ENCODE measurements at places on chromosomes 12 and 14. TPM values are rescaled to one million over a fixed set of nuclear protein-coding genes. Genes with fewer than 3 reads are reported as not detected.

- DNase-seq = no peak
These were observed 24.0 kb downstream of the PLD4 start for GRCh38 chr14:104948736-104949031.

Gene LMO3
- total RNA-seq = 8.2 TPM

- no peak for DNase-seq
These were observed 196.2 kb downstream of the SLC38A4 start for GRCh38 chr12:46629331-46630229.

GRCh38 chr14:75579338-75579864, 981 bp downstream of the FLVCR2 start:
- DNase-seq = no peak

DNA sequence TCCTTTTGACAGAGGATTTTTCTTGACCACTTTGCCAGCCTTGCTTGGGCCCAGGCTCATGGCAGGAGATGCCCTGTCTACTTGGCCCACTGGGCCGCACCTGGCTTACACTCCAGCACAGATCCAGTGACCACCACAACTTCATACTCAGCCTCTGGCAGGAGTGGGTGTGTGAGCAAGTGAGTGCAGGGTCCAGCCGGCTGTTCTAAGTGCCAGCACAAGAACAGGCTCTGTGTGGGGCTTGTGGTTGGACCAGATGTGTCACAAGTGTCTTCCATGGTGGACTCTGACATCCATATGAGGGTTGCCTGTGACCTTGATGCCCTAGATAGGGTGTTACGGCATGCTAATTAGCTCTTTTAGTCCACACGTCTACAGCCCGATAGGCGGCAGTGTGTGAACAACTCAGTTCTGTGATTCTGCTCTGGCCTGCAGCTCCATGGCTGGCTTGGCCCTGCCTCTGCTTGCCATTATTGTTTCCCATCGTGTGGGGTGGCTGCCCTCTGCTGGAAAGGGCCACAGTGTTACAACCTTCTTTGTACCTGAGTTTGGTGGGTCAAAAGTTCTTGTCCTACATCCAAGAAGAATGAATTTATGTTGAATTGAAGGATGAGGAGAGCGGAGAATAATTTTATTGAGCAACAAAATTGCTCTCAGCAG, 1089.1 kb downstream of the SLC6A15 start:
- no peak for DNase-seq

Gene PLEKHD1
- 3.1 TPM for total RNA-seq

GRCh38 chr14:90692061-90692460, 124.2 kb downstream of the TTC7B start:
- no peak for DNase-seq

Gene TESPA1
- not detected for total RNA-seq

Gene SMAGP
- total RNA-seq = 31.6 TPM

- no peak for DNase-seq
These were observed 26.1 kb upstream of the ETV6 start for GRCh38 chr12:11623382-11623781.

DNA sequence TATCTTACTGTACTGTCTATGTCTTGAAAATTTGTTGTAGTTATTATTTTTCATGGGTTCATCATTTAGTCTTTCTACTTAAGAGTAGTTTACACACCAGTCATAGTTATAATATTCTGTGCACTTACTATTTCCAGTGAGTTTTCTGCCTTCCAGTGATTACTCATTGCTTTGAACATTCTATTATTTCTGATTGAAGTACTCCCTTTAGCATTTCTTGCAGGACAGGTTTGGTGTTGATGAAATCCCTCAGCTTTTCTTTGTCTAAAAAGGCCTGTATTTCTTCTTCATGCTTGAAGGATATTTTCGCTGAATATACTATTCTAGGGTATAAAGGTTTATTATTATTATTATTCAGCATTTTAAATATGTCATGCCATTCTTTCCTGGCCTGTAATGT, 66.8 kb downstream of the TSPAN8 start:
- no peak for DNase-seq

DNA sequence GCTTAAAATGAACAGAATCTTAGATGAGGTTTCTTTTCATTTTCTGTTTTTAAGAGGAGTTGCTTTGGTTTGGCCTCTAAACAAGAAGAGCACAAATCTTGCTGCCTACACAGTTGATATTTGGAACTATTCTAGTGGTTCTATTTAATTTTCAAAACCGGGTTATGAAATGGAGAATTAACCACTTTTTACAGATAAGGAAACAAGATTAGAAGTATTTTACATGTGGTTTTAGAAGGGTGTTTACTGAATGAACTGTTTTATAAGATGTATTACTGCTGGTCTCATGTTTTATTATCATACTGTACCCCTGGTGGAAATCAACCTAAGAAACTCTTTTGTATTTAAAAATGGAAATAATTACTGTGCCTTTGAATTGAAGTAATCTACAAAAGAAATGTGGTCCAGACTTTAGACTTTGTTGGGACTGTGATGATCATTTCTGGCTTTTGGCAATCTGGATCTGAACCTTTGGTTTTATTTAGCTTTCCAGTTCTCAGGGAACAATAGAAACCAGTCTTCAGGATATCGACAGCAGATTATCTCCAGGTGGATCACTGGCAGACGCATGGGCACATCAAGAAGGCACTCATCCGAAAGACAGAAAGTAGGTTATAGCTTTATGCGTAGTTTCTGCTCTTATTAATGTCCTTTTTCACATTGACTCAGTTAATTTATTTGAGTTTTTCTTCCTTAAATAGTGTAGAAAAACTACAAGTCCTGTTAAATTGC, 43.2 kb downstream of the TBK1 start:
- DNase-seq = no peak

Gene A2M
- total RNA-seq = 51.6 TPM

DNA sequence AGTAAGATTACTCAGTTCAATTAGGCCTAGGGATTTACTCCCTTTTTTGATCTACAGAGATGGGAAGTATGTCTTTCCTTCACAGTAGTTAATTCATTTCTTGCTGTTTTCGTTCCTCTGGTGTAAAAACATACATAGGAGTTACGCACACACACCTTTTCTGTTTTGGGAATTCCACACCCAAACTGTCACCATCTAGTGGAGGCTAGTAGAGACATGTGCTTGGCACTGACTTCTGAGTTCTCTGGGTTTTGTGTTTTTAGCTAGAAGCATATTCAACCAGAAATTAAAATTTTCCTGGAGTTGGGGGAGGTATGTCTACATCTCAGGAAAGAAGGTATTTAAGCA, 1.4 kb downstream of the SUSD6 start:
- DNase-seq = no peak

DNA sequence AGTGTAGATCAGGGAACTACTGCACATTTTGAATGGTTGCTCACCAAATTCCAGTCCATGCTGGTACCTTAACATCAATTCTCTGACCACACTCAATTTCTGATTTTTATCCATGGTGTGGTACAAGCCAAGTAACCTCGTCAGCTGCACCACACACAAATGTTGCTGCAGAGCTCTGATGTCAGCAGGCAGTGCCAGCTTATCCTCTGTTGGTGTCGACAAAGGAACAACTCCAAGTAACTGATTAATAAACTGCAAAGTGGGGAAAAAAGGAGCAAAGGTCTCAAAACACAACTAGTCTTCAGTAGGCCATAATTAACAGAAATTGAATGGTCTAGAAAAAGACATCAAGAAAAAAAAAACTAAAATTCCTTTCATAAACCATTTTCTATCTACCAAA, 47.4 kb downstream of the NAA25 start:
- DNase-seq = no peak

- no peak for DNase-seq
These were observed 64.2 kb downstream of the ELK3 start for GRCh38 chr12:96258104-96258961.

Gene TPPP2
- not detected for total RNA-seq

- no peak for DNase-seq
These were observed 37.2 kb downstream of the ATF7IP start for GRCh38 chr12:14402697-14403096.

- no peak for DNase-seq
These were observed 12.4 kb upstream of the KCNK13 start for GRCh38 chr14:90049390-90049789.

GRCh38 chr12:5197656-5198055, 154.0 kb downstream of the KCNA5 start:
- no peak for DNase-seq

GRCh38 chr12:78726854-78727253, 137.7 kb upstream of the SYT1 start:
- no peak for DNase-seq

- no peak for DNase-seq
These were observed 22.5 kb upstream of the NKX2-8 start for GRCh38 chr14:36604757-36605505.

DNA sequence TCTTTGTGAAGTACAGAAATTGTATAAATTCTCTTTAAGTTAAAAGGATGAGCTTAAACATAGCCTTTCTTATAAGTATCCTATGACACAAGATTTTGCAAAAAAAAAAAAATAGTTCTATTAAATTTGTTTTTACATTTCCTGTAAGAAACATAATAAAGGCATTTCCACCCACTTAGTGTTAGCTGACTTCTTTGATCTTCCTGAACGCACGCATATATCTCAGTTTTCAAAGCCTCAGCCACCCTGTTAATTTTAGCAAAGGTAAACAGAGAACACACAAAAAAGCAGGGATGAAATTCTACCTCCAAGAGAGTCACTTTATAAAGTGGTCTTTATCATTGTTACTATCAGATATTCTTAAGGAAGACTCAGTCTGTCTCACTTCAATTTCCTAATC, 277.9 kb downstream of the MED13L start:
- no peak for DNase-seq

- DNase-seq = no peak
These were observed 805 bp downstream of the MYH7 start for GRCh38 chr14:23434488-23435222.

Gene GALNT8
- total RNA-seq = not detected

GRCh38 chr12:93111773-93112172, 182.7 kb upstream of the EEA1 start:
- no peak for DNase-seq

GRCh38 chr14:66242001-66242400, 244.2 kb upstream of the CCDC196 start:
- no peak for DNase-seq

Gene EFS
- total RNA-seq = 63.0 TPM

DNA sequence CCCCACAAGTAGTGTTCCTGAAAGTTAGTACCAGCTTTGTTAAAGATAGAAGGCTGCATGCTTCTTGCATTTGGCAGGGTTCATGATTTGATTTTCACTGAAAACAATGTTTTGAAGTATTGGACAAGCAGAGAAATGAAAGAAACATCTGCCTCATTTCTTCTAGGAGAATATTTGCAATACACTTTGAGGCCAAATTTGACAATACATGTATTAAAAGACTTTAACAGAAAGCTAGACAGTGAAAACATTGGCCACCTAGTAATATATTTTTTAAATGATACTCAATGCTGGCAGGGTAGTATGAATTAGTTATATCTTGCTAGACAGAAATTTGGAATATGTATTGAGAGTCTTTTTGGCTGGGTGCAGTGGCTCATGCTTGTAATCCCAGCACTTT, 68.5 kb downstream of the GCH1 start:
- DNase-seq = no peak

GRCh38 chr14:65972891-65973290, 513.3 kb upstream of the CCDC196 start:
- DNase-seq = no peak

DNA sequence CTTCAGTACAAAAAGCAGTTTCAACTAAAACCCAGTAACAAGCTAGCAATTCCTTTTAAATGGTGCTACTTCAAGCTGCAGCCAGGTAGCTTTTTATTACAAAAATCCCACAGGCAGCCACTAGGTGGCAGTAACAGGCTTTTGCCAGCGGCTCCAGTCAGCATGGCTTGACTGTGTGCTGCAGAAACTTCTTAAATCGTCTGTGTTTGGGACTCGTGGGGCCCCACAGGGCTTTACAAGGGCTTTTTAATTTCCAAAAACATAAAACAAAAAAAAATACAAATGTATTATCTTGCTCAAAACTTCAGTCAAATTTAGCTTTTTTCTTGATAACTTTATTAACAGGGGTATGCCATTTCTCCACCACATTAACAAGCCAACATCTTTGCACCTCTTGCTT, 3.6 kb upstream of the CLEC4E start:
- no peak for DNase-seq

Gene TMBIM4
- total RNA-seq = 134 TPM

Gene PWP1
- 66.0 TPM for total RNA-seq

DNA sequence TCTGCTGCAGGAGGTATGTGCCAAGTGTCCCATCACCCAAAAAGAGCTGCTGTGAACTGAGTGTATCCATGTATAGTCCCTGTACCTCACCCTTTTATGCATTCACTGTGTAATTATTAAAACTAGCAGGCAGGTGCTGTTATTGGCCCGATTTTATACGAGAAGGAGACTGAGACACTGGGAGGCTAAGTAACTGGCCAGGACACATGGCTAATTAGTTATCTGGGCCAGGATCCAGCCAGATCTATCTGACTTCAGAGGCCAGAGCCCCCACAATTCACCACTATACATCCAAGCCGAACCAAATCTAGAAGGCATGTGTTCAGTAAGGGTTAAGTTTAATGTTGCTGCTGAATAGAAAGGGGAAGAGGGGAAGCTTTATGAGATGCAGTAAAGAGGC, 73.4 kb downstream of the FRMD6 start:
- no peak for DNase-seq

Gene ANKRD52
- 25.9 TPM for total RNA-seq

Gene KERA
- not detected for total RNA-seq

- DNase-seq = no peak
These were observed 264.0 kb upstream of the PLEKHG7 start for GRCh38 chr12:92438641-92439419.

Gene KRT79
- 202 TPM for total RNA-seq

DNA sequence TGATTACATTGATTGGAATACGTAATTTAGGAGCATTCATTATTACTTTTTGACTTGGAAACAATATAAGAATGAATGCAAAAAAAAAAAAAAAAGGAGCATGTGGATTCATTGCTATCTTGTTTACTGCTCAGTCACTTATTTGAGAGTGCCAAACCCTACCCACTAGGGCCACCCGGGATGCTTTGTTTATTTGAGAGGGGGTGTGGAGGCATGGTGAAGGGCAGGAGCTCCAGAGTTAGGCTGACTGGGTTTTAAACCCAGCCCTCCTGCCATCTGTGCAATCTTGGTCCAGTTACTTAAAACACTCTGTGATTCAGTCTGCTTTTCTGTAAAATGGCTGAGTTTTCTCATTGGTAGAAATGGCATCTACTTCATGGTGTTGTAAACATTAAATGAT, 195.2 kb downstream of the RAD51B start:
- DNase-seq = no peak

GRCh38 chr12:57765698-57766463, 997 bp downstream of the CYP27B1 start:
- DNase-seq = no peak

DNA sequence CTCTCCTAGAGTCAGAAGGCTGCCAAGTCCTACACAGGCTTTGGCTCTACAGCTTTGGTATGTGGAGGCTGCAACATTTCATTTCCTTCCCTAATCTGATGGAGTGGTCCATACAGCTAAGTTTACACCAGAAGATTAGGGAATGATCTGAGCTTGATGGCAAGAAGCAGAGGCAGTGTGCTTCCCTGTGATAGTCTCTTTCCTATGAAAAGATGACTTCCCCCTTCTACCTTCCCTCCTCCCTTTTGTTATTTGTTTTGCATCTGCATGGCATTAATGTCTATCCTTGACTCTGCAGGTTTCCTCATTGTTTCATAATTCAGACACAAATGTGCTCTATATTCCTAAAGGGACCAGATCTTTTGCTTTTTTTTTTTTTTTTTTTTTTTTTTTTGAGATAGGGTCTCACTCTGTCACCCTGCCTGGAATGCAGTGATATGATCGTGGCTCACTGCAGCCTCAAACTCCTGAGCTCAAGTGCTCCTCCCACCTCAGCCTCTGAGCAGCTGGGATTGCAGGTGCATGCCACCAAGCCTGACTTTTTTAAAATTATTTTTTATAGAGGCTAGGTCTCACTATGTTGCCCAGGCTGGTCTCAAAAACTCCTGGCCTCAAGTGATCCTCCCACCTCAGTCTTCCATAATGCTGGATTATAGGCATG, 76.3 kb downstream of the GRIP1 start:
- no peak for DNase-seq

Data from suprapubic skin (tissue), 4 donors.